Hematopoietic multipotent progenitor cell treated with erythropoietin and hydrocortisone succinate and interleukin-3 and kit ligand, for 6 days (in vitro differentiated cells): ENCODE measurements at places on chromosomes 3 and 15.
A peak's percentile ranks its signal among the peaks of the same experiment; 100 is the strongest.

- no peak for DNase-seq
Measured at GRCh38 chr3:111590143-111590491, 5.0 kb downstream of the ZBED2 start.

- DNase-seq, result peak; percentile 85
Measured at GRCh38 chr3:127411083-127411727, 123.4 kb upstream of the PRR20G start.

DNA sequence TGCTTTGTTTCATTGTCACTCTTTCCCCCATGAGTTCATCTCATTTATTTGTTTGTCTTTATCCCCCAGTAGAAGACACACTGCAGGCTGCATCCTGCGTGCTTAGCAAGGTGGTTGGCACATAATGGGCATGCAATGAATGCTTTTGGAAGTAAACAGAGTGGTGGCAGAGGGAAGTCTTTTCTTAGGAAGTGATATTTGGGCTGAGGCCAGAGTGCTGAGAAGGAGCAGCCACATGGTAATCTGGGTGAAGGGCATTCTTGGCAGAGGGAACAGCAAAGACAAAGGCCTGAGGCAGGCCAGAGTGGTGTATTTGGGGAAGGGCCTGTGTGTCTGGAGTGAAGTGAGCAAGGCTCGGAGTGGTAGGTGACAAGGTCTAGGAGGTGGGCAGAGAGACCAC is 17.7 kb upstream of the ADAMTS7 start:
- no peak for DNase-seq

DNA sequence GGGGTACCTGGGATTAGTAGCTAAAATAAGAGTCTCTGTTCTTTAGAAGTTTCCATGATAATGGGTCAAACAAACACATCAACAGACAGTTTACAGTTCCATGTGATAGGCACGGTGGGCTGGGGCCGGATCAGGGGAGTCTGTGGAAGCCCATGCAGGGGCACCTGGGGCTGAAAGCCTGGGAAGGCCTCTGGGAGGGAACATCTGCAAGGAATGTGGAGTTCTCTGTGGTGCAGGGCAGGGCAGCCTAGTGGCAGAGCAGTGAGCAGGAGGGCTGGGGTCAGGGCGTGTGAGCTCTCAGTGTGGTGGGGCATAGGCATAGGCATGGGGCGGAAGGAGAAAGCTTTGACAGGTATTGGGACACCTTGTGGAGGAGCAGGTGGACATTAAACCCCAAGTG is 207.7 kb upstream of the TRIM42 start:
- no peak for DNase-seq

DNA sequence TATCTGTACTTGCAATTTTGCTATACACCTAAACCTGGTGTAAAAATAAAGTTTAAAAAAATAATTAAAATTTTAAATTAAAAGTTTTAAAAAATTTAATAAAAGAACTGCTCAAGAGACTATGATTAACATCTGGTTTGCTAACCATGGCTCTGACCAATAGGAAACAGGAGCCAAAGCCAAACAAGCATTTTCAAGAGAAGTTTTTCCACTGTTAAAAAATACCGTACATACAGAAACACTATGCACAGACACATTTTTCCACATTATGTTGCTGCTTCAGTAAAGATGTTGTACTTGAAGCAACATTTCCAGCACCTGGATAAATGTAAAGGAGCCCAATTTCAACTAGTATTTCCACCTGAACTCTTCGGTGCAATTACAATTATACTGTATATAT is 543.9 kb upstream of the NAALADL2 start:
- DNase-seq, result no peak

DNA sequence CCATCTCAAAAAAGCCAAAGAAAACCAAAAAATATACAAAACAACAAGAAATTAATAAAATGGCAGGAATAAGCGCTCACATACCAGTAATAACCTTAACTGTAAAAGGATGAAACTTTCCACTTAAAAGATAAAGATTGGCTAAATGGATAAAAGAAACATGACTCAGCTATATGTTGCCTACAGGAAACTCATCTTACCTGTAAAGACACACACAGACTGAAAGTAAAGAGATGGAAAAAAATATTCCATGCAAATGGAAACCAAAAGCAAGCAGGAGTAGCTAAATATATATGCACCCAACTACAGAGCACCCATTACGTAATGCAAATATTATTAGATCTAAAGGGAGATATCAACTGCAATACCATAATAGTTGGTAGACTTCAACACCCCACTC is 49.7 kb downstream of the ADAM10 start:
- DNase-seq, result no peak

GRCh38 chr3:173221010-173221409 is 80.0 kb upstream of the SPATA16 start:
- DNase-seq, result peak; percentile 16

GRCh38 chr15:38680775-38681174 is 116.2 kb upstream of the RASGRP1 start:
- no peak for DNase-seq

DNA sequence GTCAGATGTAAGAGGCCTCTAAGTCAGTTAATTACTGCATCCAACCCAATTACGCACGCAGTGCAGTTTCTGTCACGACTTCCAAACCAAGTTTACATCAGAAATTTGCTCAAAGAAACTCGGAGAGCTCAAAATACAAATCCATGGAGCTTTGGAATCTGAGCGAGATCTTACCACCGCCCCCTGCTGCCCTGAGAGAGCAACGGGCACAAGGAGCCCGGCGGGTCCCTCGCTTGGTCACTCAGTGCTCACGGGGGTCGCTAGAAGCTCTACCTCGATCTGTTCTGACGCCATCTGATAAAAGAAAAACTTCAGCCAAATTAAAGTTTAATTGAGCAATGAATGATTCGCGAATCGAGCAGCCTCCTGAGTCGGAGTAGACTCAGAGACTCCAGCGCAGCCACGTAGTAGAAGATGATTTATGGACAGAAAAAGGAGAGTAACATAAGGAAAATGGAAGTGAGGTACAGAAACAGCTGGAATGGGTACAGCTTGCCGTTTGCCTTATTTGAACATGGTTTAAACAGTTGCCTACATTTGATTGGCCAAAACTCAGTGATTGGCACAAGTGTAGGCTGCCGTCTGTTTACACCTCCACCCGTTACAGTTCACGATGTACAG is 232.7 kb upstream of the ATP10A start:
- no peak for DNase-seq

DNA sequence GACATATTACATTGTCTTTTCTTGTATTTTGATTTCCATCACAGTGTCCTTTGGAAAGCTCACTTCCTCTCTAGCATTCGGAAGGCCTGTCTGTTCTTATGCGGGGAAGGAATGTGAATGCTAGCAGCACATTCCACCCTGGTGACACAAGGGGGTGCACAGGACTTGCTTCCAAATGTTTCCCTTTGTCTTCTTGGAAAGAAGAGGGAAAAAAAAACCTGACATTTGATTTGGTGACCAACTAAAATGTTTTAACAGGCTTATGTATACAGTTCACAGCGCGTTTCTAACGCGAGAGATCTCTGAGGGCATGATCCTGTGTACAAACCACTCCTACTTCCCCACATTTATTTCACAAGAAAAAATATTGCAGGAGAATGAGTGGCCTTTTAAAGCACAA is 107.6 kb upstream of the FXR1 start:
- DNase-seq, result no peak

GRCh38 chr15:98791046-98791701 is 142.8 kb downstream of the IGF1R start:
- DNase-seq, result no peak

DNA sequence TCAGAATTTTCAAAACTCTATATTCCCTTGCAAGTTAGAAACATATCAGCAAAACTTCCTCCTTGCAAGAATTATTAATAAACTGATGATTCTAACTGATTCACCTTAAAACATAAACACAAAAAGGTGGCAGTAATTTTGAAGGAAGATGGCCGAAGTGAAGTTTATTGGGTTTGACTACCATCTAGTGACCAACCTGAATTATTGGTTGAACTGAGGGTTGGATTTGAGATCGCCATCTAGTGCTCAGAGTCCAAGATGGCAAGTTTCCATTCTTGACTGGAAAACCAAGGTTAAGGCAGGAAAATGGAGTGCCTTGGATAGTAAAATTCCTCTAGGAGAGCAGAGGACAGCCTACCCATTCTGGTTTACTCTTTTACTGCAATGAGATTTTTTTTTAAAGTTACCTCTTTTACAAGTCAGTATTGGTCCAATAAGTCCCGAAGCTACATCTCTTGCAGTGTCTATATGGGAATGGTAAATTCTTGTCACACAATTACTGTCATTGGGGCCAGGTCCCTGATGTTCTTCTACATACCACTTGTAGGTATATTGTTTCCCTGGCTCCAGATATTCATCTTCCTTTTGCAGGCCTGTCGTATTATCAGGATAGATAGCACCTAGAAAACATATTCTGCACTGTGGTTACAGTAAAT is 51.6 kb upstream of the CP start:
- peak; percentile 92 for DNase-seq

- no peak for DNase-seq
Measured at GRCh38 chr3:172202797-172203196, 163.4 kb downstream of the FNDC3B start.

DNA sequence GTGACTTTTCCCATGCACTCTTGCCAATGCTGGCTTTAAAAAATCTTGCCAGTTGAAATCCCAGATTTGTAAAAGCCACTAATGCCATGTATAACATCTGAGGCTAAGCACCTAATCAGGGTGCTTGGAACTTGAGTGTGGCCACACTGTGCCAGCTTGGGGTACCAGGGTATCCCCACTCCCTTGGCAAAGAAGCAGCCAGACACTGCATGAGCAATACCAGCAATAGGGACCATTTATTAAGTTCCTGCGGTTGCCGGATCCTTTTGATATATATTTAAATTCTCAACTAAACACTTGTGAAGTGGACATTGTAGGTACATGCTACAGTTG is 2.2 kb upstream of the RHCG start:
- DNase-seq, result no peak

DNA sequence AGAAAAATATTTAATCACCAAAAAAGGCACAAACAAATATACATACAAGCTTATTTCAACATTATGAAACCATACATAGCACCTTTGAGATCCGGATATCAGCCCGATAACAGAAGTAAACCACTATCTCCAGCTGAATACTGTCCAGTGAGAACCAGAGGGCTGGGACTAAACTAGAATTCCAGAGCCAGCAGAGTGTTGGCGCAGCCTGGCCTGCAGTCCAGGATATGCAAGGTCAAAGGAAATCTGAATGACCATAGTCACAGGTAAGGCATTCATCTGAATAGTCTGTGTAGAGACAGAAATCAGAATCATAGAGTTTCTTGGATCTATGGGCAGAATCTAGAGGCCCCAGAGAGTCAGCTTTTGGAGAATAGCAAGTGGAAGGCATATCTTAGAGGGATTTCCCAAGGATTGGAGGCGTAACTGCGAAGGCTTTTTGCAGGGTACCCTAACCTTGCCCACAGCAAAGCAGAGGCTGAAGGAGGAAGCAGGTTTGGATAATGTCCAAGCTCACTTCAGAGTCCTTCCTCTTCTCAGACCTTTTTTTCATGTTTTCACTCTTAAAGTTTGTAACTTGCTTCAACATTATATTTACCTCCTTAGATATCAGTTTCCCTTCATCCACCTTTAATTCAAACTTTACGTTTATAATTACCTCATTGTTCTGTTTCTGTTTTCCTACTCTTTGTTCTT is 32.5 kb upstream of the TP63 start:
- peak; percentile 31 for DNase-seq

DNA sequence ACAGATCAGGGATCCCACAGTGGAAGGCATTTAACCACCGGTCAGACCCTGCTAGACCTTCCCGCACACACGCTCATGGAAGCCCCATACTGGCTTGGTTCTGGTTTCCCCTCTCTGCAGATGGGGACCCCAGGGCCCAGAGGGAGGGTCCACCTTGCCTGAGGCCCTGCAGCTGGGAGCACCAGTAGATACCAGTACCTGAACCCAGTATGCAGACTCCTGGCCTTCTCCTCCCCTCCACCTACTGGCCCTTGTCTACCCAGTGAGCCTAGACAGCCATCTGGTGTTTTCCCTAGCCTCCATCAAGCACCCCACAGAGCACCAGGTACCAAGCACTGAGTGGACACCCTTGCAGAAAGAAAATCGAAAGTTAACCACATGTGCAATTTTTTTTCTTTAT is 65.1 kb downstream of the MEGF11 start:
- no peak for DNase-seq

DNA sequence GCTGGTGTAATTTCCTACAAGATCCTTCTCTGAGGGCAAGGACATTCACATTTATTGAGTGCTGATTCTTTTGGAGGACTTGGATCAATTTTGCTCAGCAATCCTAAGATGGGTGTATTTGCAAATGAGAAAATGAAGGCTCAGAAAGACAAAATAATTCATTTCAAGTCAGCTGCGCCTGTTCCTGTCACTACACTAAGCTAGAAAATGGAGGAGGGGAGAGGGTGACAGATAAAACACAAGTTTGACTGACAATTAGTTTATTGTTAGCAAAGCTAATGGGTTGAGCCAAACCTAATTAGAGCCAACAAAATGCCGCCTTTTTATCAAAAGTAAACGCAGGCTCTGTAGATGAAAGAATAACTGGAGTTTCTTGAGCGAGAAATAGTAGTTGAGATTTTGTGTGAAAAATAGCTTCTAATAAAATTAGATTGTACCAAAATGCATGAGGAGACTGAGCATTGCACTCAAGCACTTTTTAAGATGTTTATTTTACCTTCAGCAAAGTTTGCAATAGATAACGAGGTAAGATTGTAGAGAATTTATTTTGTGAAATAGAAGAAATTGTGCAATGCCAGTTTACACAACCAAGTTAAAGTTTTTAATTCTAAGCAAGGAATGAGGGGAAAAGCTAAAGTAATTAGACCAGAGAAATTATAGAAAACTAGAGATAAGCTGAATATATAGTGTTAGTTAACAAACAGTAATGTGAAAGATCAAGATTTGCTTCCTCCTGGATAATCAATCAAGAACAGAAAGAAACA is 39.6 kb upstream of the SECISBP2L start:
- no peak for DNase-seq
